Right renal cortex interstitium (tissue), 3 donors: ENCODE measurements at places on chromosomes 7 and 10.

DNA sequence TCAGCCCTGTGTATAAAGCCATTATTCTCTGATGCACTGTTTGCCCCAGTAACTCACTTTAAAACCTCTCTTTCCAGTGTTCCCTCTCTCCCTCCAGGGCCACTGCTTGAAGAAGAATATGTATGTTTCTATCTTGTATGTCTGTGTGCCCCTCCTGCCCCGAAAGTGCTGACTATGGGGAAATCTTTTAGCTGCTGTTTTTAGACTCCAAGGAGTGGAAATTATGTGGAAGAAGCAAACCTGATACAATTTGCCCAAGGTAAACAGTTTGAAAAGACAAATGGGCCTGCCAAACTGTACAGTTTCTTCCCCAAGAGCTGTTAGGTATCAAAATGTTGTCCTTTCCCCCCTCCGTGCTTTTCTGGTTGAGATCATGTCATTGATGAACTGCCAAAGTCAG is 3.4 kb downstream of the ADRA2A start:
- no peak for DNase-seq

GRCh38 chr10:5812283-5813090 is 747 bp downstream of the GDI2 start:
- DNase-seq = peak; percentile 37

DNA sequence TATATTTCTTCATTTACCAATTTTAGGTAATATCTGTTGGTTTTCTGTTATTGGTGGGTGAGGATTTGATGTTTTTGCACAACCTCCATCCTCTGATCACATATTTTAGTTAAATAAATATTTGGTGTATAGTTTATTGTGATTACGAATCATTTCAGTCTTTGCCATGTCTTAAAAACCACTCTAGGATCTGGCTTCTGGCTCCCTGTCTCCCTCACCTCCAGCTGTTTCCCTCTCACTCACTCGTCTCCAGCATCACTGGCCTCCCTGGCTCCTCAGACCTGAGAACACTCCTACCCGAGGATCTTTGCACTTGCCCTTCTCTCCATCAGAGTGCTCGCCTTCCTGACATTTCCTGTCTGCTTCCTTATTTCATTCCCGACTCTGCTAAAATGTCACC is 50.7 kb upstream of the NRF1 start:
- no peak for DNase-seq

- DNase-seq = no peak
These were observed 89.9 kb downstream of the RNF216 start for GRCh38 chr7:5691606-5692005.

GRCh38 chr7:28478656-28479055 is 66.3 kb downstream of the CREB5 start:
- no peak for DNase-seq

DNA sequence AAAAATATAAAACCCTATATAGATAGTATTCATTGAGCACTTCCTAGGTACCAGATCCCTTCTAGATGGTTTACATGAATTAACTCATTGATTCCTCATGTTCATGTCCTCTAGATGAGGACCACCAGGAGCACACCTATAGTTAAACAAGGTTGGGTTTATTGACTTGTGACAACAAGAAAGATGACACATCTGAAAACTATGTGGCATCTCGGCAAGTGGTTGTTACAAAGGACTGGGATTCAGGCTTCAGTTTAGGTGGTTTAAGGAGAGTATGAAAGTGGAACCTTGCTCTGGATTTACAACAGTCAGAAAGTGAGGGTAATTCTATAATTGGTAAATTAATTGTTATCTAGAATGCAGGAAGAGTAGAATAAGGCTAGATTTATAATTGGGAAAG is 99.0 kb upstream of the PHF14 start:
- DNase-seq = no peak

DNA sequence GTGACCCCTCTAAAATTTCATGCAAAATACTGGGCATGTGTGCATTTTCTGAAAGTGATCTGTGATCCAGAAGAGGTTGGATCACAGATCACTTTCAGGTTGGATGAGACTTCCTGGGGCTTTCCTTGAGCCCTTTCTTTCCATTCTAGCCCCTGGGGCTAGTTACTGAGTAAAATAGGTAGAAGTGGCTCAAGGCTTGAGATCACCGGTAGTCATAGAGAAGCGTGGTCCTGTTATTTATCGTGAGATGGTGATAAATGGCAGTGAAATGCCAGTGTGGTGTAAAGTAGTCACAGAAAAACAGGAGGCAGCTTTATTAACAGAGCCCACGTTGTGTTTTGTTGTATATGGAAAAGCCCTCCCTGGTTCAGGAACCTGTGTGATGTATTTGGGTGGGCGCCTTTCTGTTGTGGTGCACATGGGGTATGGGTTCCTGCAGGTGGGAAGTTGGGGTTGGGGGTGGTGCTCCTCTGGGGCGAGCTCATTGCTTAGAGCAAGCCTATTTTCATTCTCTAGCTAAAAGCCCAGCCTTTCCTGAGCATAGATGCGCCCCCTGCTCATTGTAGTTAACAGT is 34.0 kb upstream of the SH2D4B start:
- DNase-seq = no peak

DNA sequence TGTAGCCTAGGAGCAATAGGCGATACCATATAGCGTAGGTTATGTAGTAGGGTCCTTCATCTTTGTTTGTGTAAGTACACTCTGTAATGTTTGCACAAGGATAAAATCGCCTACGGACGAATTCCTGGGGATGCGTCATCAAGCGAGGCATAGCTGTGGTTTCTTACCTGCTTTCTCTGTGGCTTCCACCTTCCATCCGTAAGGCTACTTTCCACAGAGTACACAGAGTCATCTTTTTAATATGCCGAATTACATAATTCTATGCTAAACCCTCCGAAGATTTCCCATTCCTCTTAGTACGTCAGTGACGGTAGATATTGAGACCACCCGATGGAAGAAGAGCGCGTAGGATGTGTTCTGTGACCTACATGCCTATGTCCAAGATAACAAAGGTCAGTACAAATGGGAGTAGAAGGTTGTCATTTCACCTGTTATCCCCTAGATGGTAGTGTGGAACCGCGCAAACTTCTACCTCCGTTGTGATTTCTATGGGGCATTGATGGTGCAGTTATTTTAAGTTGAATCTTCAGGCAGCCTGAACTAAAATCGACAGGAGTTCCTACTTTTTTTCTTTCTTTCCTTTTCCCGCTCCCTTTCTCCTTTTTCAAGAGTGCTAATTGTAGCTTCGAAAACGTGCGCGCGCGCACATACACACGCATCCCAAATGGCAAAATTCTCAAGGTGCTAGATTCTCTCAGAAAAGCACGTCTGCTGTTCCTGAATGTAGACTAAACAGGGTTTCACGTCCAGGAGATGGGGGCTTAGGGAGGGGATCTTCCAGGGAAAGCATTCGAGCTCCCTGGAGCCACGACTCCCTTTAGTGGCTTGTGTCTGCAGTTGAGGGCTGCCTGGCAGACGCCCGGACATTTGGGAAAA is 111.7 kb upstream of the MBL2 start:
- DNase-seq = peak; percentile 67
